ENCODE measurements at places on chromosomes 11 and 22.
A peak's percentile ranks its signal among the peaks of the same experiment; 100 is the strongest.

- DNase-seq, result no peak
Observed at GRCh38 chr22:46171940-46172339, 21.6 kb downstream of the PPARA start.

DNA sequence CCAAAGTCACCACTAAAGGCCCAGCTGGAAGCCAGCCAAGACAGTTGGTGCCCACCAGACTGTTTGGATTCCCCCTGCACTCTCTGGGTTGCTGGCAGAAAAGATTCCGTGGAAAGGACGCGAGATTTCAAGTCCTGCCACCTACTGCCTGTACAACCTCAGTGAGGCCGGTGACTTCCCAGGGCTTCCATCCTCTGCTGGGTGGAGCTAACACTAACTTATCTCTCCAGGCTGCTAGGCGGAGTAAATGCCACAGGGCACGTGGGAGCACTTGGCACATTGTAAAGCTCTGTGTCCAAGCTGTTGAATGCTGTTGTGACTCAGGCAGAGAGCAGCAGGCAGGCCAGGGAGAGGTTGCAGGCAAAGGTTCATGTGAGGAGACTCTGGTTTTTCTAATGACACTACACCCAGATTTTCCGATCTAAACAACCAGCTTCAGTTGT is 50.9 kb upstream of the CDON start:
- no peak for DNase-seq

- DNase-seq, result no peak
Observed at GRCh38 chr22:44119669-44120313, 60.9 kb upstream of the PARVG start.

GRCh38 chr11:45713573-45713972 is 48.2 kb upstream of the CHST1 start:
- no peak for DNase-seq

- DNase-seq, result no peak
Observed at GRCh38 chr11:34065505-34066203, 14.1 kb downstream of the CAPRIN1 start.

DNA sequence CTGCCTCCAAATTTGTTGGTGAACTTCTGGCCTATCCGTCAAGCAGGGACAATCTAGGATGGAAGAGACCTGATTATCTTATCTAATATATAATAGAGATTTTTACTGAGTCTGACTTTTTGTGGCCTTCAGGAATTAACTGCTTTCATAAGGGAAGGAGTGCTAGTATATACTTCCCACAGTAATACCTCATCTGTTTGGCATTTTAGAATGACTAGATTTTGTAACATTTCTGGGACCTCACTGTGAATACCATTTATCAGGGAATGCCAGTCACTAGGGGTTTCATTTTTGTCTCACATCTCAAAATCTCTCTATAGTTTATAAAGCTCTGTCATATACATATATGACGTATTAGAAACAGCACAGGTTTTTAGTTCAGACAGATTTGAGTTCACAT is 114.3 kb downstream of the INSC start:
- DNase-seq, result no peak

DNA sequence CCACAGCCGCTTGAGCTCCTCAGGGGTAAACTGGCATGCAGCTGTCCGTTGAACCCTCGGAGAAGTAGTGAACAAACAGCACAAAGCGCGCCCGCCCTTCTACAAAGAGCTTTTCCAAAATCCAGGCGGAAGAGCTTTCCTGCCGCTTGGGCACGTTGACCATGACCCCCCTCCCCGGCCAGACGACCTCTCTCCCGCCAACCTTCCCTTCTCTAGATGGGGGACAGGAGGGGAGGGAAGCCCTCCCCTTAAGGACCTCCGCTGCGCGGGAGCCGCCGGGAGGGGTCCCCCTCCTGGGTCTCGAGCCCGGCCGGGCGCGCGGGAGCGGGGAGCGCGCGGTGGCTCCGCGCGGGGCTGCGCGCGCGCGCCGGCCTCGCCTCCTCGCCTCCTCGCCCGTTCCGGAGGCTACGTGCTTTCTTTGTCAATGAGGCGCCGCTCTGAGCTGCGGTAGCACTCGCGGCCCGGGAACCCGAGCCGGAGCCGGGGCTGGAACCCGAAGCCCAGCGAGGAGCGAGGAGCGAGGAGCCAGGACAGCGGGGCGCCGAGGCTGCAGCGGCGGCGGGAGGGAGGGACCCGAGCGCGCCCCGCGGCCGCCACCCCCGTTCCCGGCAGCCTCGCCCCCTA is 118.6 kb downstream of the HIPK3 start:
- DNase-seq, result no peak

- no peak for DNase-seq
Observed at GRCh38 chr22:43580271-43580750, 168.5 kb downstream of the MPPED1 start.

- no peak for DNase-seq
Observed at GRCh38 chr11:44597358-44598012, 32.0 kb downstream of the CD82 start.

- no peak for DNase-seq
Observed at GRCh38 chr11:20712912-20713311, 43.5 kb downstream of the NELL1 start.

- DNase-seq, result no peak
Observed at GRCh38 chr11:57476047-57476756, 15.9 kb downstream of the RTN4RL2 start.

GRCh38 chr11:8480858-8481257 is 113.2 kb downstream of the STK33 start:
- no peak for DNase-seq

DNA sequence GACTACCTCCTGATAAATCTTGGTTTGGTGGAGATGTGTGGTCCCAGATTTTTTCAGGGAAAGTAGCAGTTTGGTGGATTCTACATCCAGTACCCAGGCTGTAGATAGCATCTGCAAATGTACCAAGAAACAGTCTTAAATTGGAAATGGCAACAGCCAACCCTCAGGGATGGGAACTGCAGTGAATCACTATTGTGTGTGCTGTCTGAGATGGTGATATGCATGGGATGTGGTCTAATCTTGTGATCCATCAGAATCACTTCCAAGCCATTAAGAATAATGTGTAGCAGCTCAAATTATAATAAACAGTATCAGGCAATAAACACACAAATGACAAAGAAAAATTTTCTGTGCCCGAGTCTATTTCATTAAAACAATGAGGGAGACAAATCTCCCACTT is 3.4 kb downstream of the OLFML1 start:
- DNase-seq, result no peak

DNA sequence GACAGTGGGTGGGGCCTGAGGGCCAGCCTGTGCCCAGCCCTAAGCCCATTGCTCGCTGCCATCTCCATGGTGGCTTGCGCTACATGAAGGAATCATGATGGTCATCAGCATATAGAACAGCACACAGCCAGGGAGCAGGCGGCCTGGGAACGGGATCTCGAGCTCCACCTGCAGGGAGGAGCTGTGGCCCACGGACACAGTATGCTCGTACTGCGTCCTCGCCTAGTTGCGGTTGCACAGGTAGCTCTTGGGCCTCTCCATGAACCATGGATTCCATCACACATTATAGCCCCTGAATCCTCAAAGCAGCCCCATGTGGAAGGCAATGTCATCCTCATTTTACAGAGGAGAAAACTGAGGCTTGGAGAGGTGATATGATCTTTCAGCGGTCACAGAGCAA is 15.1 kb downstream of the SEC14L4 start:
- no peak for DNase-seq

GRCh38 chr11:59510941-59511589 is at the start of gene OR4D9:
OR4D9 (plus strand) TSS chr11:59511539; CDS start chr11:59514913, 3,374 bp downstream.
- peak; percentile 62 for DNase-seq

- no peak for DNase-seq
Observed at GRCh38 chr11:46918788-46919513, 601 bp upstream of the LRP4 start.

DNA sequence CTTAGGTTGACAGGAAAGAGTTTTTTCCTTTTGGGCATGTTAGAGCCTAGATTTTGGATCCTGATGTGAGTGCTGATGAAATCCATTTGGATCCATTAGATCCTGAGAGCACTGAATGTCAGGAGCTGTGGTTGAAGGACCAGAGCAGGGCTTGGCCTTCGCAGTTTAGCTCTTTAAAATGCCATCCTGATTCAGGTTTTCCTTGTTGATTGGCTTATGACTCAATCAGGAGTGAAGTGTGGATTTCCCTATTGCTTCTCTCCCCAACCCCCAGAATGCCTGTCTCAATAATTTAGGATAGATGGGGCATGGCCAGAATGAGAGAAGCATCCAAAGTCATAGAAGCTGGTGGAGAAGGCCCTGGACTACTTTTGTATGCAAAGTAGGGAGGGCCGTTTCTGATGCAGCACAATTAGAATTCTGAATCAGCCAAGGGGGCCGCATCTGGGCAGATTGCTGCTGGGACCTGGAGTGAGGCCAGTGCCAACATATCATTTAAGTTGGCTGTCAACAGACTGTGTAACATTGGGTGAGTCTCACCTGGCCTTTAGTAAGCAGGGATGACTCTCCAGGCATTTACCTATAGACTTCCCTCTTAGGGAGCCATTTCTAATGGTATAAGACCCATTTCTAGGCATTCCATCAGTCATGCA is 80.5 kb downstream of the TEAD1 start:
- DNase-seq, result no peak

DNA sequence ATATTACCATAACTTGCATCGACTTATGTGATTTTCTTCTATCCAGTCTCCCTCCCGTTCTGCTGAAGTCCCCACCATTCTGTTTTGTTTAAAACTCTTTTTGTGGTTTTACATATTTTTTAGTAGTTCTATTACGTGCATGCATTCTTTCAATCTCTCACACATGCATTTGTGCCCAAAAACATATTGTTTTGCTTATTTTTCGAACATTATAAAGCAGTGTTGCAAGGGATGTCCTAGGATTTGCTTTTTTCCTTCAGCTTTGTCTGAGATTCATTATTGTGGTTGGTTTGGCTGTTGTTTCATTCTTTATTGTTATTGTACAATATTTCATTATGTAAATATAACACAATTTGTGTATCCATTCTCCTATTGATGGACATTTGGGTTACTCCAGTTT is 235.7 kb downstream of the DYNC2H1 start:
- DNase-seq, result no peak
